ENCODE measurements at places on chromosomes 1 and 21.

- ATAC-seq = no peak
Observed at GRCh38 chr1:167325151-167325550, 104.5 kb downstream of the POU2F1 start.

DNA sequence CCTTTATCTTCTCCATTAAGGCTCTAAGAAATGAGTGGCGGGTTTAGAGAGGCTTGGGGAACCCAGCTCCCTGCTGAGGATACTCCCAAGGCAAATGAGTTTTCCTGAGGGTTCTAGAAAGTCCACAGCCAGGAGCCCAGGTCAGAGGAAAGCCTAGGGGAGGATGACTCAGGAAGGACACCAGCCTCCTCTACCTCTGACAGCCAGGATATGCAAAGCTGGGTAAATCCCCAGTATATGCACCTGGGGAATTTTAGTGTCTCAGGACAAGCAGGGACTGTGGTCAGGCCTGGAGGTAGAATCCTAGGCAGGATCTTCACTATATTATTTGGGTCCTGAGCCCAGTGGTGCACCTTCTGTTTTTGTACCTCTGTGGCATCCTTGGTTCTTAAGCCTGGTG is 23.5 kb upstream of the WNT4 start:
- no peak for ATAC-seq

DNA sequence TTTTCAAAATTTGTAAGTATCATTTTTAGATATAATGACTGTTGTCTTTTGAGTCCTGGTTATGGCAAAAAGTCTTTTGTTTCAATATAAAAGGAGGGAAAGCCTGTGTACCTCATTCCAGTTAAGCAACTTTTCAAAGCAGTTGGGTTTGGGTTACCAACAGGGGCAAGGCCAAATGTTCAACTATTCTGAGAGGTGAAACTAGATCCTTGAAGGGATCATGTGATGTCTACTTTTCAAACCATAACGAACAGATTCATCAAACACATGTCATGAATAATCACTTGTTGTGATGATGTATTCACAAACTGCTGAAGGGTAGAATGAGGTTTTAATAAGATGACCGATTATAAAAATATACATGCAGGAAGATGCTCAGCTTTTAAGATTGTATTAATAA is 171.3 kb downstream of the HHAT start:
- ATAC-seq = no peak

GRCh38 chr1:65483993-65484754 is 63.7 kb downstream of the LEPR start:
- no peak for ATAC-seq
